ENCODE measurements at places on chromosomes 11 and 22. TPM values are rescaled to one million over a fixed set of nuclear protein-coding genes. Genes with fewer than 3 reads are reported as not detected.
A peak's percentile ranks its signal among the peaks of the same experiment; 100 is the strongest.

- H3K4me3 ChIP-seq, result no peak overlapping the region
- H3K4me1 ChIP-seq, result no peaks in the 10 kb centered on the region
- DNase-seq, result no peak
Measured at GRCh38 chr11:43694477-43694876, 13.9 kb downstream of the HSD17B12 start.

DNA sequence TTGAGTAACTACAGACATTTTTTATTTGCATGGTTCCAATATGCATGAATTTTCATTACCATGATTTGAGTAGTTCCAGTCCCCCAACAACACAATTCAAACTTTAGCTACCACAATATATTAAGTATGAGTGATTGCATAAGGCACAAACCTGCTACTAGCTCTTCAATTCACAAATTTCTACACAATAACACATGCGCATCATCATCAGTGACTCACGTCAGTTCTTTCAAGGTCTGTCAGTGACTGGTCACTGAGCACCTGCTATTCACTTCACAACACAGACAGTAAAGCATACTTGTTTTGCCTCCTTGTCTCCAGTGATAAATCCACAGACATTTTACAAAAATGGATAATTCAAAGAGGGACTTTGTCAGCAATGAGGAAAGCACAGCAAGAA lies 435.1 kb upstream of the CCDC90B start:
- H3K36me3 ChIP-seq, result no peaks in the 10 kb centered on the region
- DNase-seq, result no peak
- no peaks in the 10 kb centered on the region for H3K4me1 ChIP-seq
- peaks cover 15% of the 10 kb centered on the region for H3K27me3 ChIP-seq
- H3K4me3 ChIP-seq, result no peak overlapping the region

- H3K27ac ChIP-seq, result no peak overlapping the region
- no peaks in the 10 kb centered on the region for H3K36me3 ChIP-seq
- DNase-seq, result no peak
- no peaks in the 10 kb centered on the region for H3K27me3 ChIP-seq
- no peak overlapping the region for H3K4me3 ChIP-seq
Measured at GRCh38 chr11:11045156-11045930, 187.5 kb upstream of the ZBED5 start.

DNA sequence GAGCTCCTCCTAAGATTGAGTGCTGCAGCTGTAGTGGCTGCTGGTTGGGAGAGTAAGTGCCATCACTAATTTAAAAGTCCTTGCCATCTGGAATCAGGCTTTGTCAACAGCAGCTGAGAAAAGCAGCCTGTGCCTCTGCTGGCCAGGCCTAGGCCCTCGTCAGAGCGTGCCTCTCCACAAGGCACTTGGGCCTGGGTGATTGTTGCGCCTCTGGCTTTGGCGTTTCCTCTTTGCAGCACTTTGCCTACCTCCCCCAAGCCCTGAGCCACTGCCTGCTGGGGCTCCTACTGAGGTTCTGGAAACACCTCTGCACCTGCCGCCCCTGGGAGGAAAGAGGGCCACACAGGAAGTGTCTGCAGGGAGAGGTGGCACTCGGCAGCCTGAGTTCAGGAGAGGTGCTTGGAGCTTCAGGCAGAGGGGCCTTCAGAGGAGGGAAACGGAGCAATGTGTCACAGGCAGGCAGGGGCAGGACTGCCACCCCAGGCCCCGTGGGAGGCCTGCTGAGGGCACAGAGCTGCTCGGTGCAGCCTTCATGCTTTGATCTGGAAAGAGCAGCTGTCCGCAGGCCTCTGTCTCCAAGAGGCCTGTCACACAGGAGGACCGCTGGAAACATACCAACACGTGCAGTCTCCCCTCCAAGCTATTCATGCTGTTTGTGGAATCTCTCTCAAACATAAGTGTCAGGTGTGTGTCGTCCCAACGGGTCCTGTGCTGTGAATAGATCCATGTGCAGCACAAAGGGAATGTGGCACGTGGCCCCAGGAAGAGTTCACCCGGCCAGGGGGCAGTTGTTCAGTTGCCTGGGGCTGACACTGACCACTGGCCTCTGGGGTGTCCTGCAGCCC lies 61.5 kb upstream of the EMID1 start:
- H3K4me1 ChIP-seq, result no peaks in the 10 kb centered on the region
- no peaks in the 10 kb centered on the region for H3K36me3 ChIP-seq
- DNase-seq, result no peak
- no peak overlapping the region for H3K27ac ChIP-seq

DNA sequence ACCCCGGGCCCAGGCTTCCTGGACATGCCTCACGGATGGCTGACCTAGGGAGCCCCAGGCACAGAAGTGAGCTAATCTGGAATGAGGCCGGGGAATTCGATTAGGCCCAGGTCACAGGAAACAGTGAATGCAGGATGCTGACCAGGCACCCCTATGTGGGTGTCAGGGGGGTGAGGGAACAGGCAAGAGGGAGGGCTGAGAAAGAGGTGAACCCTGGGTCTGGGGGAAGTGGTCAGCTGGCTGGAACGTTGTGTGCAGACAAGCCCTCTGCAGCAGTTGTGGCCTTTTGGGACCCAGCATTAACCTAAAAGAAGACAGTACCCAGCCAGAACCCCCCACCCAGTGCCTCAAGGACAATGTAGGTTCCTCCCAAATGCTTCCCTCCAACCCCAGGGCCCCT lies 8.1 kb downstream of the SERHL2 start:
- H3K27me3 ChIP-seq, result no peaks in the 10 kb centered on the region
- H3K4me3 ChIP-seq, result no peak overlapping the region
- no peaks in the 10 kb centered on the region for H3K4me1 ChIP-seq
- no peak for DNase-seq
- no peak overlapping the region for H3K27ac ChIP-seq
- no peaks in the 10 kb centered on the region for H3K36me3 ChIP-seq

DNA sequence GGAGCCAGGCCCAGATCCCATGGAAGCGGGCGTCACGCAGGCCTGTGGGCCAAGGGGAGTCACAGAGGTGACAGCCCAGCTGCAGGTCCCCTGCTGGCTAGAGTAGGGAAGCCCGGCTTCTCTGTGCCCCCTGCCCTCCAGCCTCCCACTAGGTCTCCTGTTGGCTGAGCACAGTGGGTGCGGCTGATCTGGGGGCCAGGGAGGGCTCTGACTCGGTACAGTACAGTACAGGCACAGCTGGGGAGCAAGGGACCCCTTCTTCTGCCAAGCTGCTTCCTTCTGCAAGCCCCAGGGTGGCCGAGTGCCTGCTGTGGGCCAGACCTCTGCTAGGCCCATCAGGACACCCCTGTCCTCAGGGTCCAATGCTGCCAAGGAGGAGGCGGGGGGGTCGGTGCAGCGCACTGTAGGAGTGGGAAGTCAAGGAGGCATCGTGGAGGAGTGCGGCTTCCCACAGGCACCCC lies 10.1 kb downstream of the SUSD2 start:
- no peaks in the 10 kb centered on the region for H3K27me3 ChIP-seq
- DNase-seq, result no peak
- H3K36me3 ChIP-seq, result no peaks in the 10 kb centered on the region
- peak overlapping the region; percentile 62 for H3K27ac ChIP-seq
- no peak overlapping the region for H3K4me3 ChIP-seq
- H3K4me1 ChIP-seq, result peaks cover 16% of the 10 kb centered on the region

DNA sequence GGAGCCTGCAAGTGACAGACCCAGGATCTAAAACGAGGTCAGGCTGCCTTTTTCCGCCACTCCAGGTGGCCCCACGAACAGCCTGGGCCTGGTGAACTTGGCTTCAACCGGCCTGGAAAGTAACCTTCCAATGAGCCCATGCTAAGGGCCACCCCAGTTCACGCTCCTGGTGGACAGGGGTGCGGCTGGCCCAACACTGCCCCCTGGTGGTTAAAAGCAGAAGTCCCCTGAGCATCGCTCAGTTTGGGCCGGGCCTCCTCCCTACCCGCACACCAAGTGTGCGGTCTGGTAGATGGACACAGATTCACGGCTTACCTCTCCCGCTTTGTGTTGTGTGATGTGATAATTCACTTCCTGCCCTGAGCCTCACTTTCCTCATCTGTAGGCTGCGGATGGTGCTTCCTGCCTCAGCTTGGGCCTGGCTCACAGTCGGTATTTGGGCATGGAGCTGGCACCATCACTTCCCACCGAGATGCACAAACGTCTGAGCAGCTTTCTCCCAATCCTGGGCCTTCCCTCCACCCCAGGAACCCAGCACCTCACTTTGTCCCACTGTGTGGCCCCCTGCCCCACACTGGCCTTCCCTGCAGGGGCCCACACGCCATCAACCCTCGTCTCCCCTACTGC lies 13.7 kb upstream of the SEC14L3 start:
- no peaks in the 10 kb centered on the region for H3K36me3 ChIP-seq
- H3K27ac ChIP-seq, result no peak overlapping the region
- no peak overlapping the region for H3K4me3 ChIP-seq
- H3K27me3 ChIP-seq, result no peaks in the 10 kb centered on the region
- DNase-seq, result peak; percentile 25
- H3K4me1 ChIP-seq, result no peaks in the 10 kb centered on the region

DNA sequence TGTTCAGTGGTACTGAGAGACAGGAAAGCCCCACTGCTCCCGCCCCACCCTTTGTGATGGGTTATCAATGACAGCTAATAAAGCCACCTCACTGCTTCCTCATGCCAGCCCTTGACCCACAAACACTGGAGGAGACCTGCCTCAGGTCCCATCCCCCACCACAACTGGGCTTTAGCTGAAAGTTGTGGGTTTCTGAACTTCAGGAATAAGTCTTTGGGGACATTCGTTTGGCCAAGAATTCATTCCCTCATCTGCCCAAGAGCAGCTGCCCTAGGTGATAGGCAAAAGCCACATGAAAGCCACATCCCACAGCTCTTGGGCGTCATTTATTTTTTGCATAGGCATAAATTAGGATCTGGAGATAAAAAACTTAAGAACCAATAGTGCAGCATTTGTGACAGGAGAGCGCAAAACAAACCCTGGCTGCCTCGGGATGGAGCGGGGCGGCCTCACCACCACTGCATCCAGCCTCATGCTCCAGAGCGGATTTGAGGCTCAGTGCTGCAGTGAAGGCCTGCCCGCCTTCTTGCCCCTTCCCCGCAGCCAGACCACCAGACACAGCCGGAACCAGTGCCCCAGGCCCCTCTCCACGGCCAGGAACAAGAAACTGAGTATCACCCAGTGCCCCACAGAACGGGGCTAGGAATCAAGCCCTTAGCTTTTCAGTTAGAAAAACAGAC lies 21.2 kb downstream of the SUN2 start:
- no peak overlapping the region for H3K4me3 ChIP-seq
- H3K27ac ChIP-seq, result no peak overlapping the region
- H3K4me1 ChIP-seq, result no peaks in the 10 kb centered on the region
- H3K36me3 ChIP-seq, result no peaks in the 10 kb centered on the region
- DNase-seq, result no peak

DNA sequence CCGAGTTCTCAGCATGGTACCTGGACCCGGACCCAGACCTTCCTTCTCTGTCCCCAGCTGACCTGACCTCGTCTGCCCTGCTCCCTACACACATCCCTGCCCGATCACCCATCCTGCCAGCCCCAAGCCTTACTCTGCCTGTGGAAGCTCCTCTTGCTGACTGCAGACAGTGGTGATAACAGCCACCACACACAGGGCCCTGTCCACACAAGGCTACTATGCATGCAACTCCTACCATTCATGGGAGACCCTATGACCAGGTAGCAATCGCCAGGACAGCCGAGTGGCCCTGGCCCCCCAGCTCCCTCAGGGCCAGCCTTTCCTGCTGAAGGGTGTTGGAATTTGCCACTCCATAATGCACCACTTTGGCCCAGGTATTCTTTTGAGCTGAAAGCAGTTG lies 233.6 kb downstream of the BRD1 start:
- H3K36me3 ChIP-seq, result no peaks in the 10 kb centered on the region
- H3K27me3 ChIP-seq, result no peaks in the 10 kb centered on the region
- H3K4me1 ChIP-seq, result no peaks in the 10 kb centered on the region
- no peak for DNase-seq
- H3K4me3 ChIP-seq, result no peak overlapping the region

DNA sequence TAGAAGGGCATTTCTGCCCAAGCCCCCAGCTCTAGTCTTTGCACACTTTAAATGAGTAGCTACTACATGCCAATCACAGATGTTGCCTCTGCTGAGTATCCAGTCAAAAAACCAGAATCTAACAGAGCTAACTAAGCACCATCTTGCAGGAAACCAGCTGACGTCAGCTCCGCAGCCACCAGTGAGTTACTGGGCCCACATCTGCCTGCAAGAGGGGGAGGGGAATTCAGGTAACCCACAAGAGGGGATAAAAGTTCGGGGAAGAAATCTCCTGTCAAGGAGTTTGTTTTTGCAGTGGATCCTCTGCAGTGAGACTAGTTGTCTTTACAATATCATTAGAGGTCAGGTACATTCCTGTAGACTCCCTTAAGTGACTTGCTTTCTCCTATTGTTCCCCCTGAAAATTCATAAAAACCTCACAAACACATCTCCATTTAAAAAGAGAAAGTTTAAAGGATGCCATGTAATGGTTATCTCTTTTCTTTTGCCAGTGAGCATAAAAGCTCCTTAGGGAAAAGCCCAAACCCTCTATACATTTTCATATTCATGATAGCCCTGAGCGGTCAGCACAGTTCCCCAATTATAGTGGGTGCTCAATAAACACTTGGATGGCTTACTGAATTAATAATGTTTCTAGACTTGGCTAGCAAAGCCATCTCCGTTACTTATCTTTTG lies 9.3 kb downstream of the CD44 start:
- H3K4me1 ChIP-seq, result peaks cover 100% of the 10 kb centered on the region
- H3K27me3 ChIP-seq, result no peaks in the 10 kb centered on the region
- DNase-seq, result no peak
- peaks cover 25% of the 10 kb centered on the region for H3K36me3 ChIP-seq
- H3K27ac ChIP-seq, result peak overlapping the region; percentile 97

Gene FGF19
- not detected for total RNA-seq

Gene GAB2
- total RNA-seq, result 10.0 TPM

Gene TNRC6B
- 30.7 TPM for total RNA-seq

Gene B3GAT1
- 0.10 TPM for total RNA-seq

Gene PHLDA2
- 195 TPM for total RNA-seq
